Stimulated activated CD8-positive, alpha-beta memory T cell treated with anti-CD3 and anti-CD28 coated beads, Interleukin-4, amount 100 ng/mL, for 4 hours (primary cell): ENCODE measurements at places on chromosomes 16 and 17.

DNA sequence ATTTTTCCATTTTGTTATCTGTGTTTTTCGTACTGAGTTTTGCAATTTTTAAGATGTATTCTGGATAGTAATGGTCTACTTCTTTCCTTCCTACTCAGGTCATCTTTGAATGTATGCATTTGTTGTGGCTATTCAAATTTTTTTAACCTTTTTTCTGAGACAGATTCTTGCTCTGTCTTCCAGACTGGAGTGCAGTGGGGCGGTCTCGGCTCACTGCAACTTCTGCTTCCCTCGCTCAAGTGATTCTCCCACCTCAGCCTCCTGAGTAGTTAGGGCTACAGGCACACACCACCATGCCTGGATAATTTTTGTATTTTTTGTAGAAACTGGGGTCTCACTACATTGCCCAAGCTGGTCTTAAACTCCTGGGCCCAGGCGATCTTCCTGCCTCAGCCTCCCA is 33.6 kb downstream of the VPS35L start:
- DNase-seq = no peak

GRCh38 chr16:12679660-12680272 is 123.9 kb downstream of the CPPED1 start:
- DNase-seq = no peak

DNA sequence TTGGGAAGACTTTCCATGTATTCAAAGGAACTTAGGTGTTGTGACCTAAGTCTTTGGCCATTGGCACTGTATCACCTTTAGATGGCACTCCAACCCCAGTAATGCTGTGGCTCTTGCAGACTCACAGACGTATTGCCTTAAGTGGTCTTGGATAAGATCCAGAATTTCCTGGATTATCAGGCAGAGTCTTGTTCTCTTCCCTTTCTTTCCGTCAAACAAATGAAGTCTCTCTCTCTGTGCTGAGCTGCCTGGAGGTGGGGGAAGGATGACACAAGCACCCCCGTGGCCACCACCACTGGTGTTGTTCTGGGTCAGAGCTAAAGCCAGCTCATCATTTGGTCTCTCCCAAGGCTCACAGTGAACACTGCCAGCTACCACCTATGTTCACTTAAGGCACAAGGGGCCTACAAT is 789.9 kb upstream of the KIF2B start:
- no peak for DNase-seq

GRCh38 chr17:33987162-33987561 is 267.9 kb upstream of the CCL2 start:
- DNase-seq = no peak

- DNase-seq = no peak
Measured at GRCh38 chr16:5865236-5865635, 767.6 kb upstream of the EEF2KMT start.
